ENCODE measurements at places on chromosomes 4 and X.

DNA sequence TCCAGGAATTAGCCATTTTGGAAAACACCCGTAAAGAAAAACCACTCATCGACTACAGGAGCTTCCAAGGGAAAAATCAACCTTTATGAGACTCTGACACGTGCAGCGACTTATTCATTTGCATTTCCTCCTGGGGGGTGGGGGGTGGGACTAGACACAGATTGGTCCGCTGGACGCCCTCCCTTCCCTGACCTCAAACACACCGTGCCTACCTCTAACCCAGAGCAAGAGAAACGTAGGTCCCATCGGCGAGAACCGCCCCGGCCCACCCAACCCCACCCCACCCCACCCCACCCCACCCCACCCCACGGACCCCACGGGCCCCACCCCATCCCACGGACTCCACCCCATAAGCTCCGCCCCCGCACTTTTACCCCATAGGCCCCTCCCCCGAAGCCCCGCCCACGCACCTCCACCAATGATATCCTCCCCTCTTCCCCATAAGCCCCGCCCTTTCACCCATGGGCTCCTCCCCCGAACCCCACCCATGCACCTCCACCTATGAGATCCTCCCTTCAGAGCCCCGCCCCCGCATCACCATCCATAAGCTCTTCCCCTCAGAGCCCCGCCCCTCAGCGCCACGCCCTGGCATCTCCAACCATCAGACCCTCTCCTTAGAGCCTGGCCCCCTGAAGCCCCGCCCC lies 1.1 kb downstream of the GTPBP6 start:
- DNase-seq, result no peak

- no peak for DNase-seq
Measured at GRCh38 chr4:25235401-25235800, 1.6 kb downstream of the PI4K2B start.

DNA sequence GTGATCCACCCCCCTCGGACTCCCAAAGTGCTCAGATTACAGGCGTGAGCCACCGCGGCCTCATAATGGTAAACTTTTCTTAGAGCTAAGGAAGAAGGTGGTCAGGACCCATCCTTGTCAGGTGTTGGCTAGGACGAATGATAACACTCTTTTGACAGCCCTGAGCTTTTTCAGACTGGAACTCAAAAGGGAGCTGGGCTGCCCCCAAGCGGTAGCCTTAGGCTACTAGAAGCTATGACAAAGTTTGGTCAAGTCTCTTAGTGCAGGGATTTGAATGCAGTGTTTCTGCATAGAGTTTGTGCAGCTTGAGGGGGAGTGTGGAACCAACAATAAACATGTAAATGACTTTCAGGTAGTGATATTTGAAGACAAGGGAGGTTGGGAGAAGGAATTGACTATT lies 11.8 kb upstream of the HSD17B10 start:
- DNase-seq, result no peak

DNA sequence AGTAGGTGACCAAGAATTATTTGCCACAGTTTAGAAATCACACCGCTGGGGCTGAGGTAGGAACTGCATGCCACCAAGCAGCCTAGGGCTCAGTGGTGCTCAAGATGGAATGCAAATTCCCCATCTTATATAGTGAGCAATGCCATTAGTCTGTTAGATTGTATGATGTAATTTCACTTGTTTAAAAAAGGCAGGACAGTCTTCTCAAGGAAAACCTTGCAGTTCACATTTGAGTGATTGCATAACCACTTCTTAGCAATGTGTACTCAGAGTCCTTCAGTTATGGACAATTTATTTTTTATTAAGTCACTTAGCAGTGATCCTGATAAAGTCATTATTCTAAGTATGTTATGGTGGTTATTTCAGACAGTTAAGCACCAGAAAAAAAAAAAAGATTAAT lies 142.9 kb upstream of the SFRP2 start:
- DNase-seq, result no peak

GRCh38 chr4:53714236-53715140 lies 123.2 kb upstream of the LNX1 start:
- no peak for DNase-seq

DNA sequence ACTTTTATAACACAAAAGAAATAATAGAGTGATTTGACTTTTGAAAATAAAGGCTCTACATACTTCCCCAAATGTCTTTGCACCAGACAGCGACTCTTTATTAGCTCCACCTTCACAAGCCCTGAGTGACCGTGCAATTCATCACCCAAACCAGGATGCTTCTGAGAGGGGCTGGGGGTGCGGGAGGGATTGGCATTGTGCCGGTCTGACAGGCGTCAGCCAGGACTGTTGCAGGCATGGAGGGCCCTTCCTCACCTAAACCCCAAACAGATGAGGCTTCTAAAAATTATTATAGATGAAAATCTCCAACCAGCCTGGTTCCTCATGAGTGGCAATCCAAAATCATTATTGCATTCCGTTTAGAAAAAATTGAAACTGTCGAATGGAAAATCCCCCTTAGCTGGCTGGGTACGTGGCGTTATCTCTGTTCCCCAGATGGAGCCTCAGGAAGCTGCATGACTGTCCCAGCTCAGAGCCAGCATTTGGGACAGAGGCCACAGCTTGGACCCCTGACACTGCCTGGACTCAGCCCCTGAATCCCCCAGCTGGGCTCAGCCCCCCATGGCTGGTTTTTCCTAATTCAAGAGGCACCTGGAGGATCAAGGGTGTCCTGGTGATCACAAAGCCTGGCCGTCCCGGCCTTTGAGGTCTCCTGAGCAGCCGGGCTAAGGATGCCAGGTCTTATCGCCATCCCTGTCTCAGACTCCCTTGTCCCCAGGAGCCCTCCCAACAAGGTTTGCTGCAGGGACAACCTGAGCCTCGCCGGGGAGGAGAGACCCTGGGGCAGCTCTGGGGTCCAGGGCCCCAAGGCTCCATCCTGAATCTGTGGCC lies 60.4 kb downstream of the SORCS2 start:
- no peak for DNase-seq

GRCh38 chrX:154380153-154380552 lies 1.1 kb downstream of the EMD start:
- no peak for DNase-seq

Data from stimulated activated CD4-positive, alpha-beta T cell treated with anti-CD3 and anti-CD28 coated beads, TNF-alpha, amount 100 ng/mL, for 4 hours (primary cell).